ENCODE measurements at places on chromosomes 12 and 14. TPM values are rescaled to one million over a fixed set of nuclear protein-coding genes. Genes with fewer than 3 reads are reported as not detected.

- DNase-seq: peak; percentile 9
Measured at GRCh38 chr14:34111953-34112352, 161.1 kb upstream of the EGLN3 start.

DNA sequence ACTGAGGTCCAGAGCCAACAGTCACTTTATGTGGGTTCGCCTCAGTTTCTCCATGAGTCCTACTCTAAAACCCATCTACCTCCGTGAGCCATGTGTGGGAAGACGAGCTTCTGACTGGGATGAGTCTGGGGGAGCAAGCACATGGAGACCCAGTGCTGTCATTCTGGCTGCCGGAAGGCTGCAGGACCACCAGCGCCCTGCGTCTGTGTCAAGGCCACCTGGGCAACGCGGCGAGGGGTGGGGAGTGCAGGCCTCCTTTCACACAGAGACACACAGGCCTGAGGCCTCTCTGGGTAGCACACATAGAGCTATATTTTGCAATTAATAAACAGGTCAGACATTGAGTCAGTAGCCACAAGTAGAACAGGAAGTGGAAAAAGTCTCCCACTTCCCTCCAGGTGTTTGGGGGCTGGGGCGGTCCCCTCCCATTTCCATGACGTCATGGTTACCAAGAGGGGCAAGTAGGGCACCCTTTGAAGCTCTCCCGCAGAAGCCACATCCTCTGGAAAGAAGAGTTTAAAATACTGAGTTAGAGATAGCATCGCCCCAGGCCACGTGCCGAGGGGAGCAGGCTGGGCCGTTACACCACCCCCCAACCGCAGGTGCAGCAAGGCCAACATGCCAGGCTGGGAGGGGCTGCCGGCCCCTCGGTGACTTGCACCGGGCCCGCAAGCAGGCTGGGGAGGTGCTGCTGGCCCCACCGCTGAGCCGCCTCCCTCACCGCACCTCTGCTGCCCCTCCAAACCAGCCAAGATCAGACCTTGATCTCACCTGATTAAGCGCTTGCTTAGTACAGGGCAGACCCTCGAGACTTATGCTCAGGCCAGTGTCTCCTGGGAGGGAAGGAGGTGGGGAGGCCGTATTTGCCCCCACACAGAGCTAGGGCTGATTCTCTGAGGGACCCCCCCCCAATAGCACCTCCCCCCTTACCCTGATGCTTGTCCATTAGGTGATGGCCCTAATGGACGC is 32.7 kb downstream of the DAD1 start:
- peak; percentile 89 for DNase-seq

Gene CORO1C
- 433 TPM for total RNA-seq

Gene RNFT2
- total RNA-seq: 7.3 TPM

DNA sequence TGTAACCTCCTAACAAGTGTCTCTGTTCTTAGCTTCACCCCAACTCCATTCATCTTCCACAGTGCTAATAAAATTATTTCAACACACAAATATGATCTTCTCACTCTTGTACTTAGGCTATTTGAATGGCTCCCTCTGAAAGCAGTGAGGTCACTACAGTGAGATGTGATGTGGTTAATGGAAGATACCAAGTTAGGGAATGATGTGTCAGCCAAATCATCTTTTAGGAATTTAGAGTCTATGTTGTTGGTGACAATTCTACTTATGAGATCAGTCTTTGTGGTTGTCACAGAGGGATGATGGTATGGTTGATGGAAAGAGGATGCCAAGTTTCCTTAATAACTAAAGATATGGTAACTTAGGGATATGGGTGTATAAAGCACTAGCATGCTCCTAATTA is 57.6 kb downstream of the POLR3B start:
- DNase-seq: peak; percentile 40

Gene RILPL1
- 10.6 TPM for total RNA-seq

DNA sequence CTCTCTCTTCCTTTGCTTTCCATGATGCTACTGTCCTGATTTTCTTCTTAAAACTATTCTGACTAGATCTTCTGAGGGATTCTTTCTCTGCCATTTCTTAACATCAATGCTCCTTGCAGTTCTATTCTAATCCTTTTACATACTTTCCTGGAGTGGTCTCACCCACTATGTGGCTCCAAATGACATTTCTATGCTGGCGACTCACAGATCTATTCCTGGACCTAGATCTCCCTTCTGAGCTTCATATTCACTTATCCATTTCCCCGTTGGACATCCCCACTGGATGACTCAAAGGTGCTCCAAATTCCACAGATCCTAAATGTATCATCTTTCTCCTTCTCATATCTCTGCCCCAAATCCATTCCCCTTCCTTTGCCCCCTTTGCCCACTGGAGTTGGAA is 4.1 kb downstream of the TEP1 start:
- DNase-seq: no peak

Gene NFATC4
- 56.4 TPM for total RNA-seq

Gene CMA1
- total RNA-seq: not detected

GRCh38 chr12:66716522-66716921 is 37.6 kb upstream of the GRIP1 start:
- DNase-seq: no peak

- peak; percentile 21 for DNase-seq
Measured at GRCh38 chr12:120677765-120678473, 9.0 kb upstream of the MLEC start.

Gene PLCZ1
- not detected for total RNA-seq

Measured in fibroblast of villous mesenchyme (primary cell).